ENCODE measurements at places on chromosomes 6 and 20.

DNA sequence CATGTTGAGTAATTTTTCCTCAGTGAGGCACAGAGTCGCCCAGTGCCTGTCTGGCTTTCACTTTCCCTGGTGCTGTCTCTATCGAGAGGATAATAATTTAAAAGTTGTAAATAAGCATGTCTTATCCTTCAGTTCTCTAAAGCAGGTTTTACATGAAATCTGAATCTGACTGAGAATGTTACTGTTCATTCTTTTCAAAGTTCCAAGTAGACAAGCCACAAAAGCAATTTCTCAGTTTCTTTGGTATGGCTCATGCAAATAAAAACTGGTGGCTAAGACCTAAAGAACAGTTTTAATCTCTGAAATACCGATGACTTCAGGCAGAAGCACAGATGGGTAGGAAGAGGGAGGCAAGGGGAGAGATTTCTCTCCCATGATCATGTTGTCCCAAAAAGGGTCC is 87.6 kb upstream of the GCM1 start:
- no peak for DNase-seq

DNA sequence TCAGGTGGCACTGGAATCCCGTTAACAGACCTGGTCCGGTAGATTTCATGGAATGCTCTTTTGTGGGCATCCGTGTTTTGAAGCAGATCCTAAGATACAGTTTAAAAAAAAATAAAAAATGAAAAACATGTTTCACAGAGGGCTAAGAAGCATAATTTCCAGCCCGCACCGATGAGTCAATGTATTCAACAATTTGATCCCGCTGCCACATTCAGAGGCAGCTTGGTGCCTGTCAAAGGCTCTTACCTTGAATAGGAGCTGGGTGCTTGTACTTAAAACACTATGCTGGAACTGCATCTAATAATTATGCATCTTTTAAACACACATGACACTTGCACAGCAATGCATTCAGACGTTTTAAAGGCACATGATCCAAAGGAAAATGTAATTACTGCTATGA is 164.8 kb downstream of the SYNE1 start:
- no peak for DNase-seq

- DNase-seq: no peak
Measured at GRCh38 chr6:137120748-137121147, 52.7 kb downstream of the IL22RA2 start.

- no peak for DNase-seq
Measured at GRCh38 chr6:4316867-4317400, 181.6 kb upstream of the ECI2 start.

- DNase-seq: no peak
Measured at GRCh38 chr20:43909720-43910119, 4.9 kb upstream of the TOX2 start.

- DNase-seq: no peak
Measured at GRCh38 chr20:8248051-8248450, 116.0 kb downstream of the PLCB1 start.

DNA sequence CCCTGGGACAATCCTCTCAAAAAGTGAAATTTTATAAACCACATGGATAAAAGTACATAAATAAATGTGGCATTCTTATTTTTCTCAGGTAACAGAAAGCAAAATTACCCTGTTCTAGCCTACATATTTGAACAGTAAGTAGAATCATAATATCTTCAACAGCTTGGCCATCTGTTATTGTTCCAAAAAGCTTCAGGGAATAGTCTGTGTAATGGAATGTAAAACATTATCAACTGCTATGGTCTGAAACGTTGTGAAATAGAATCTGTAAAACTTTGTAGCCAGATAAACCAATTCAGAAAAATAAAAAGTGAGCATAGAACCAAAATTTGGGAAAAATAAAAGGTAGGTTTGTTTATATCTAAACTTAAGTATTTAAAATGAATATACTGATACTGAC is 114.7 kb downstream of the THEMIS start:
- no peak for DNase-seq

DNA sequence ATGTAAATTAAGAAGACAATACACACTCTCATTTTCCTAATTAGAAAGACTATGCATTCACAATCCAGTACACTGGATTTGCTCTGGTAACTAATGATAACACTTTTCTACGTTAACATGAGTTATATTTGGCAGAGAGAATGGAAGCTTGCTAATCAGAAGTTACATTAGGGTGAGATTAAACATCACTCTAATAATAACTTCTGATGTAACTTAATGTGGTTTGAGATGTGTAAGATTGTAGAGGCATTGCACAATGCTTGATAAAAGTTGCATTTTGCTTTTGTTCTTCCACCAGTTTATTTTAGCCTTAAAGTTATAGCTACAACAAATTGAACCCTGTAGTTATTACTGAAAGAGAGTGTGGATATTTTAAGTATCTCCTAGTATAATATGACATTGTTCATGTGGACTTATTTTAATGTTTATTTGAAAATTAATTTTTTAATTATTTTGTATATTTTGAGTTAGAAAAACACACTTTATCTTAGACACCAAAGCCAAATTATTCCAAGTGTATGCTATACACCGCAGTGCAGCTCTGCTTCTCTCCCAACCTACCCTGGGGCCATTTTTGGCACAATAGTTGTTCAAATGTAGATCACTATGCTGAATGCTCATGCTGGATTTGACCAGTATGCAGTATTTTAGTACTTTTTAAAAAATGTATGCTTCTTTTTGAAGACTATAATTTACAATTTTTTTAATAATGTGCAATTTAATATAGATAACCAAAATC is 143.2 kb downstream of the SLC16A10 start:
- no peak for DNase-seq

DNA sequence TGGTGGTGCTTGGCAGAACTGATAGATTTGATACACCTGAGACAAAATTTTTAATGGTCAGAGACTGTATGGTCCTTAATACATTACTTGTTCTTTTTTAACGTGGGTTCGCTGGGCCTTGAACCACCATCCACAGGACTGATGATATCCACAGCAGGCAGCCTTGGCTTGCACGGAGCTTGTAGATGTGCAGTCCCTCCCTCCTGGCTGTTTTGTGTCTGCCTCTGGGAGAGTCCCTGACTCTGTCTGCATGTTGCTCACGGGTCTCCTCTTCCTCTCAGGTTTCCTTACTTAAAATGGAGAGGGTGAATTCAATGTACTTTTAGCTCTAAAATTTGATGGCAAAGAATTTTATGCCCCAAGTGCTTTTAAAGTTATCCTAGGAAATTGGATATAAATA is 17.5 kb downstream of the KIF25 start:
- DNase-seq: no peak

DNA sequence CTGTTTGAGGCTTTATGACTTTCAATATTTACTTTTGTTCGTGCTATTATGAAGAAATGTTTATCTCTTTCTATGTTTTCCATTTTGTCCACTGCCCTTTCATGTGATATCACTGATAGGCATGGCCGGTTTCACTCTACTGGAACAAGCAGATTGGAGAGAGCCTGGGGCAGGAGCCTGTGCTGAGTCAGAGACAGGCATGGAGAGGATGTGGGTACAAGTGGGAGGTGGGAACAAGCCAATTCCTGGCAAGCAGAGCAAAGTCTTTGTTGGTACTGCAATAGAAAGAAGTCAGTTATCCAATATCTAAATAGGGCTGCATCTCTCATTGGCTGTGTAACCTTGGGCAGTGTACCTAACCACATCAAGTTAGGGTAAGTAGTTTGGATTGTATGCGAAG is 545.6 kb upstream of the MAP3K7 start:
- DNase-seq: no peak

- DNase-seq: no peak
Measured at GRCh38 chr6:38739532-38739931, 24.4 kb downstream of the DNAH8 start.

DNA sequence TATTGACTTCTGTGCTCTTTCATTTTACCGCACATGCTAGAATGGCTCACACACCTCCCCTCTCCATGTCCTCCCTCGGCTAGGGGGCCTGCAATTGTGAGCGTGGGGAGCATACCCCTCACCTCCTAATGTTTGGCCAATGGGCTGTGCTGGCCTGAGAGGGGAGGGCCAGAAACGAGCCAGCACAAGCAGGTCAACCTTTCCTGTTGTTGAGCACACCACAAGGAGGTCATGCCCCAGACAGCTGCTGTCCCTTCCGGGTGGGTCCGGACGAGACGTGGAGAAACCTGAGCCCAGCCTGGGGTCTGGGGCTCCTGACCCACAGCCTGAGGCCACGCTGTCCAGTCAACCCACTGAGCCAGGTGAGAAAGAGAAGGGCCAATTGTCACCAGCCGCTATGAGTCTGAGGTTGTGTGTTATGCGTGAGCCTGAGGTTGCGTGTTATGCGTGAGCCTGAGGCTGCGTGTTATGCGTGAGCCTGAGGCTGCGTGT is 77.4 kb downstream of the TTLL2 start:
- no peak for DNase-seq

DNA sequence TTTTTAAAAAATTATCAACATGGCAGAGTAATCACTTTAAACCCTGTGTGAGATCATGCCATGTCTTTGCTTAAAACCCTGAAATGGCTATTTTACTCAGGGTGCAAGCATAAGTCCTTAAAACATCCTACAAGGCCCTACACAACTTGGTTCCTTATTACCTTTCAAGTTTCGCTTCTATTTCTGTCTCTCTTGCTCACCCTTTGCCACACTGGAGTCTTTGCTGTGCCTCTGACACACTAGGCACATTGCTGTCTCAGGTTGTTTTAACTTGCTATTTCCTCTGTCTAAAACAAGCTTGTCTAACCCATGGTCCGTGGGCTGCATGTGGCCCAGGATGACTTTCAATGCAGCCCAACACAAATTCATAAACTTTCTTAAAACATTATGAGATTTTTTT is 55.6 kb downstream of the KIAA0408 start:
- DNase-seq: peak; percentile 12

DNA sequence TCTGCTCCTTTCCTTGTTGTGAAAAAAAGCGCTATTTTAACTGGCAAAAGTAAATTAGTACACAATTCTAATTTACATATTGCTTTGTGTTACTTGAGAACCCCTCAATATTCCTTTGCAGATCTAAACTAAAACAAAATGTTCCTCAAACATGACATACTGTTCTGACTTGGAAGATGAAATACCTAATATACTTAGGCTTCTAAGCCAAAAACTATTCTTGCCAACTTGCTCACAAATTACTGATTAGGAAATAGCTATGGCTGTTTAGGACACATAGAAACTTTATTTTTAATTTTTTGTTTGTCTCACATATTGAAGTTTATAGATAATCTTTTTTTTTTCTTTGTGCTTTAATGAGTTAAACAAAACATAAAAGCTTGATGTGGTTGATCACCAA is 542.2 kb downstream of the GRIK2 start:
- no peak for DNase-seq

GRCh38 chr6:170297576-170298330 is 6.9 kb upstream of the DLL1 start:
- no peak for DNase-seq

GRCh38 chr6:138004430-138005287 is 102.6 kb downstream of the PERP start:
- DNase-seq: peak; percentile 9

- no peak for DNase-seq
Measured at GRCh38 chr6:15274692-15275387, 29.0 kb downstream of the JARID2 start.

GRCh38 chr6:29502181-29502580 is 14.4 kb upstream of the MAS1L start:
- DNase-seq: no peak

- no peak for DNase-seq
Measured at GRCh38 chr20:43385914-43386313, 71.8 kb upstream of the SRSF6 start.

- peak; percentile 46 for DNase-seq
Measured at GRCh38 chr6:169723200-169723909, 945 bp downstream of the PHF10 start.

Data from GM19239 (cell line).